Ovary (tissue), 10 donors: ENCODE measurements at places on chromosomes 12 and 14. TPM values are rescaled to one million over a fixed set of nuclear protein-coding genes. Genes with fewer than 3 reads are reported as not detected.

DNA sequence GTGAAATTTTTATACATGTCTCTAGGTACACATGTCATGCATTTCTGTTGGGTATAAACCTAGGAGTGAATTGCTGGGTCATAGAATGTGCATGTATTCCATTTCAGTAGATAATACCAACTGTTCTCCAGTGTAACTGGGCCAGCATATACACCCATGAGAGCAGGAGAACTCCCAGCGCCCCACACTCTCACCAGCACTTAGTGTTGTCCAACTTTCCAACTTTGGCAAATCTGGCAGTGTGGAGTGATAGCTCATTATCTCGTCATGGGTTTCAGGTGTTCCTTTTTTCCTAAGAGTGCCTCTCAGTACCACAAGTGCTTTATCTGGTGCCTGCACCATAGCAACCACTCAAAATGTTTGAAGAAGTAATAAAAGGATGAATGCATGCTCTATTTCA lies 40.1 kb downstream of the NGB start:
- DNase-seq, result no peak

DNA sequence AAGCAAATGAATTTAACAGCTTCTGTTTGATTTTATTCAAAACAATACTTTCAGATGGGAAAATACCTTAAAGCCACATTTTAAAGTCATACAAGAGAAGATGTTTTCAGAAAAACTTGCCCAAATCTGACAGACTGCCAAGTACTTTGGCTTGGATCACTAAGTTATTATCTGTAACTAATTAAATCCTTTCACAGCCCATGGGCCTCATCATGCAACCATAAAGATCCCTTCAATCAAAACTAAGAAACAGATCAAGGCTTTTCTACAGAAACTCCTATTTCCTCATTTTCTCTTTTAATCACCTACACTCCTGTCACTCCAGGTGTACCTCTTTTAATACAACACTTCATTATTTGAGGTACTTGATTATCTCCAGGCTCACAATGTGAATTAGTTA lies 28.1 kb downstream of the BLTP3B start:
- no peak for DNase-seq

The KRT76 gene
- not detected for total RNA-seq

DNA sequence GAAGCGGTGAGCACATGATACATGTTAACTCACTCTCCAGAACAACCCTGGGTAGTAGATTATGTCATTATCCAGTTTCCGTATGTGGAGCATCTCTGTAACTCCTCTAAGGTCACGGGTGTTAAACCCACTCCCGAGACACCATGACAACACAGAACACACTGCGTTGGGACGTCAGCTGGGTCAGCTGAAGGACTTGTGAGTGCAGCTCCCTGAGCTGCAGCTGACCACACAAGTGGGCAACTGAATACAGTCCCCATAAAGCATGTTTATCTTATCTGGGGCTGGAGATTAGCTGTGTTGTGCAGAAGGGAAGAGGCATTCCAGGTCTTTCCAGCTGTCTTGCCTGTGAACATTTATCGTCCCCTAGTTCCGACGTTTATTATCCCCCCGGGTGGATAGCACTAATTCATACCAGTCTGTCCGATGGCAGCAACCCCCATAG lies 211.5 kb downstream of the CHST11 start:
- DNase-seq, result no peak

GRCh38 chr12:23376238-23376637 lies 573.2 kb downstream of the SOX5 start:
- DNase-seq, result no peak

DNA sequence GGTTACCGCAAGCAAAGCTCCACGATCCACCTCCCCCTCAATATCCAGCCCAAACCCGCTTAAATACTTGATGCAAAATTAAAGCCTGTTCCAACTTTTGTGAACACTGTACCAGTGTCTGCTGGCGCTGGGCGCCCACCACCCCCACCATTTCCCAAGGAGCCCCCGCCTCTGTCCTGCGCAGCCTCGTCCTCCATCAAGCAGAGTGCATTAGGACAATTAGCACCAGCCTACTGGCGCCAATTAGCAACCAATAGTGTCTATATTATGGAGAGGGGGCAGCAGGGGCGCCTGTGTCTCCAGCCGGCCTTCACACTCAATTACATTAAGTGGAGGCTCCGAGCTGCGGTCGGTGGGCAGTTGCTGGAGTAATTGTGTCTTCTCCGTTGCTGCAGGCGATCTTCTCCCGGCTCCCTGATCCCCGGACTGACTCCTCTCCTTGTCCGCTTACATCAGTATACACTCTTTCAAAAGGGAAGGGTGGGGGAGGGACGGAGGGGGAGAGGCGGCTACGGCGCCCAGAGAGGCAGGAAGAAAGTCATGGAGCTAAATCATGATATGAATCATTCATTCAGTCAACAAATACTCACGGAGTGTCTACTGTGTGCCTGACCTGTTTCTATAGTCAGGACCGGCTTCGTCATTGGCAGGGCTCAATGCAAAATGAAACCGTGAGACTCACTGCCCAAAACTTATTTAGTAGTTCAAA lies 707.3 kb downstream of the MED13L start:
- DNase-seq, result no peak

- DNase-seq, result no peak
These were observed 4.3 kb downstream of the DLST start for GRCh38 chr14:74886001-74886400.

The C12orf56 gene
- total RNA-seq, result not detected

The RPL10L gene
- total RNA-seq, result not detected

GRCh38 chr14:53389202-53389601 lies 236.1 kb upstream of the DDHD1 start:
- DNase-seq, result no peak

The GLI1 gene
- total RNA-seq, result 4.1 TPM

DNA sequence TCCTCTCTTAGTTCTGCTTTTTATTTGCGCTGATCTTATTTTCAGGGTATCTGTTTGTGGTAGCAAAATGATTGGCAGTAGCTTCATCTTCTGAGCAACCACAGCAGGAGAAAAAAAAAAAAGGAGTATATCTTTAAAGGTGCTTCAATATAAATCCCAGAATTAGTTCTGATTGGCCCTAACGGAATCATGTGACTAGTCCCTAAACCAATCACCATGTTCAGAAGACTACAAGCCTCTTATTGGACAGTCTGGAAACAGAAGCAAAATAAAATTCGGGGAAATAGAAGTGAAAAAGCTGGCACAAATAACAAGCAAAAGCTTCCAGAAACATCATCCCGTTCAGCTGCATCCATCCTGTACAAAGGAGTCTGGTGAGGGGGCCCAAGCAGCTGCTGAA lies 49.9 kb upstream of the PTPRO start:
- DNase-seq, result no peak

- DNase-seq, result no peak
These were observed 353.0 kb downstream of the CCDC91 start for GRCh38 chr12:28543021-28543890.

The FERMT2 gene
- total RNA-seq, result 138 TPM

The HOTAIR gene
- not detected for total RNA-seq

- no peak for DNase-seq
These were observed 157.4 kb upstream of the TMEM260 start for GRCh38 chr14:56422221-56422620.

The ARHGDIB gene
- 16.0 TPM for total RNA-seq

DNA sequence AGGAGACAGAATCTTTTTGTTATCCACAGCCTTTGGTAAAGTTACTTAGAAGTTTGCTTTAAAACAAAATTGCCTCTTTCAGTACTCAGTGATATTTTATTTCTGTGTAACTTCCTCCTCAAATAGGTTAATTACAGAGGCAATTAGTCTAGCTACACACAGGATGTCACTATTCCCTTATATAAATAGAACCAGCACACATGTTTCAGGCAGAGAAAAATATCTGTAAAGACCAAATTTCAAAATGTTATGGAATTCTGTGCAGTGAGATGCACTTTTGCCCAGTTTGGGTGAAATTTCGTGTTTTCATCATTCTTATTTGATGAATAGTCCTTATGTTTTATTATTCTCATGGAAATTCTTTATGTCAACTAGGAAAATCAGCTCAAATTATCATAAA lies 410.6 kb upstream of the SOX5 start:
- DNase-seq, result no peak

- DNase-seq, result no peak
These were observed 133.3 kb downstream of the TBX5 start for GRCh38 chr12:114272605-114273004.

The EXOC3L4 gene
- total RNA-seq, result 0.54 TPM

DNA sequence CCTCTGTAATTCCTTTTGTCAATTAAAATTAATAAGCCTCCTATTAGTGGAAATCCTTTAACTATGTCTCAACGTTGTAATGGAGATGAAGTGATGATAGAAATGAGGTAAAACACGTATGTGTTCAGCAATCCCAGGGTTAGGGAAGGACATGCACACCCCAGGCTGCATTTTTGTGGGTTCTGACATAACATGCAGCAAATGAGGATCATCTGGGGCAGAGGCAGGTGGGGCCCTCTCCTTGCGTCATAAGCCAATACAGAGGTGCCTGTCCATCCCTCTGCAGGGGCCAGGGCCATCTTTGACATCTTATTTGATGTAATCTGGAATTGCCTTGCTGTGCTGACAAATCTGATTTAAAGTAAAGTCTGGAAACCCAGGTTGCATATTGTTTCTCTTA lies 73.2 kb downstream of the MYRFL start:
- no peak for DNase-seq

The DPF3 gene
- total RNA-seq, result 34.4 TPM

- no peak for DNase-seq
These were observed 24.8 kb upstream of the ETNK1 start for GRCh38 chr12:22600181-22600580.

- DNase-seq, result no peak
These were observed 25.9 kb upstream of the PPFIBP1 start for GRCh38 chr12:27498149-27498548.

DNA sequence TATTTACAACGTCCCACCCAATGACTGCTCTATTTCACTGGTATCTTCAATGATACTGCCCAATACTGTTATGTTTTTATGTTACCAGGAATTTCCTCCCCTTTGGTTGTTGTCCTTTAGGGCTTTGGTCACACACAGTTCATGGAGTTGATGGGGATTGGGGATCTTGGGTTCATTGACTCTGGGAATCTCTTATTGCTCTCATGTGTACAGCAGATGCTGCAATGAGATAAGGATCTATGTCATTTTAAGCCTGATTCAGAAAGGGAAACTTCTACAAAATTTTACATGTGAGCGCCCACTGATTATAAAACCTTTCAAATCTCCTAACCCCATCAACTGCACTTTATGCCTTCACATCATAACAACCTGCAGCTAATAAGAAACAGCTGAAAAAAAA lies 67.2 kb downstream of the FAR2 start:
- no peak for DNase-seq

The TGM1 gene
- total RNA-seq, result 152 TPM

The TAMALIN gene
- total RNA-seq, result 20.8 TPM

The TAS2R7 gene
- total RNA-seq, result not detected

- DNase-seq, result no peak
These were observed 551.7 kb downstream of the NRXN3 start for GRCh38 chr14:78721756-78722480.

The DLK1 gene
- total RNA-seq, result 242 TPM

The NXPH4 gene
- total RNA-seq, result not detected
